ENCODE measurements at places on chromosomes 5 and 9.

DNA sequence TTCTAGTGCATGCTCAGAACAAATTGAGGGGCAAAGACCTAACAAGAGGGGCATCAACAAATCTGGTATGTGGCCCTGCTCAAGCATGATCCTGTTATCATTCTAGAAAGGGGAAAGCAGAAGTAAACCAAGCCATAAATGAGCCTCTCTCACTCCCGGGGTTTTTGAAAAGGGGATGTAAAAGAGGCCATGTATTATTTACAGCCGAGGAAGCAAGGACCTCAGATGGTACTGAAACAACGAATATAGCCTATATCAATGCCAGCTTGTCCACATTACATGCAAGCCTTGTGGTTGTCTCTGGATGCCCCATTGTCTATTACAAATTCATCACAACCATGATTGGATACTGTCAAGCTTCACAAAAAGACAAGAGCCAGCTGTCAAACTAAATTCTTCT is 211.3 kb downstream of the DCP2 start:
- no peak for DNase-seq

DNA sequence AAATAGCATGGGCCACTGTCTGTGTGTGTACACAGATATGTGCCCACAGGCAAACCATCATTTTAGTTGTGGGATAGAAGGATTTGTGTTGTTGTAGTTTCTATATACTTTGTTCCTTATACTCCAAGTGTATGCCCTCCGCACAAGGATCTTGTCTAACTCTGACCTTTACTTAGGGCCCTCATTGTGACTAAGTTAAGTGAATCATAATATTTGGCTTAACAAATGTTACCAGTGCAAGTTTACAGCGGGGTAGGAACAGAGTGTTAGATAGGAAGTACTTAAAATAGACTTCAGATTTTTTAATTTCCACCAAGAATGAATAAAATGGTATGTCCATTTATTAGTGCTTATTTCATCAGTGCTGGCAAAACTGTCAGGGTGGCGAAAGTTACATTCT is 29.5 kb upstream of the CYFIP2 start:
- no peak for DNase-seq

DNA sequence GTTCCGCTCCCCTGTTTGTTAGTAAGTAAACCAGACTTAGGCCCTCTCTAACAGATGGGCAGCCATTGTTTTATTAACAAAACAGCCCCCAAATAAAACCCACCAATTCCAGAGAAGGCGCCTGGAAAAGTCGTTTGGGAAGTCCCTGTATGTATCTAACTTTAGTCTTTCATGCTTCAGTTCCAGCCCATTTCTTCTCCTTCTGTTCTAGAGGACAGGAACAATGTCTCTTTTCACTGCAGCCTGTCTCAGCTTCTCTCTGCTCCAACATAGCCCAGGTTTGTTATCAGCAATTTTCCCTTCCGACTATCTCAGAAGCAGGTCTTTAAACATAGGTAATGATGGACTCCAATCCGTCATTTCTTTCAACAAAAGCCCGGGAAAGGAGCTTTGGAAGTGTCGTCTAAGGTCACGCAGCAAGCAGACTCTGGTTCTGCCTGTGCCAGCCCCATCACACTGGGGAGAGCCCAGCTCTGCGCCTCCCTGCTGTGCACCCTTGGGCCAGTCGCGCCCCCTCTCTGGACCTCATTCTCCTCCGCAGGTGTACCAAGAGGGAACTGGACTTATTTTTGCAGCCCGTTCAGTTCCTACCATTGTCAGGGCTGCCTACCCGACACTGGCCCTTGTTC is 9.6 kb upstream of the AKNA start:
- no peak for DNase-seq

- no peak for DNase-seq
These were observed 7.6 kb downstream of the PAM start for GRCh38 chr5:102762562-102763227.

- DNase-seq, result no peak
These were observed 162.0 kb downstream of the RGS3 start for GRCh38 chr9:113625486-113625885.

DNA sequence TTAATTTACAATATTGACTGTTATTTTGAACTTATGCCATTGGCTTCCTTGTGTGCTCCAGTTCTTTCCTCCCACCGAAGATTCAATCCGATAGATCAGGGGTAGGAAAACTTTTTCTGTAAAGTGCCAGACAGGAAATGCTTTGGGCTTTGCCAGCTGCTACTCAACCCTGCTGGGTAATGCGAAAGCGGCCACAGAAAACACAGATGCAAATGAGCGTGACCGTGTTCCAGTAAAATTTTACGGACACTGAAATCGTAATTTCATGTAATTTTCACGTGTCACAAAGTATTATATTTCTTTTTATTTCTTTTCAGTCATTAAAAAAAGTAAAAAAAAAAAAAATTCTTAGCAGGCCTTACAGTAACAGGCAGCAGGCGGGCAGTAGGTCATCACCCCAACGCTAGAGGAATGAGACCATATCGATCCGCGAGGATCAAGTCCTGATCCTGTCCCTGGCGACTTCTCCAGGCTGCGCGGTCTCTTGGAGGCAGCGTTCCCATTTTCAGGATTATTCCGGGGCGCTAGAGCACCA is 599 bp downstream of the NMRK1 start:
- peak; percentile 72 for DNase-seq

DNA sequence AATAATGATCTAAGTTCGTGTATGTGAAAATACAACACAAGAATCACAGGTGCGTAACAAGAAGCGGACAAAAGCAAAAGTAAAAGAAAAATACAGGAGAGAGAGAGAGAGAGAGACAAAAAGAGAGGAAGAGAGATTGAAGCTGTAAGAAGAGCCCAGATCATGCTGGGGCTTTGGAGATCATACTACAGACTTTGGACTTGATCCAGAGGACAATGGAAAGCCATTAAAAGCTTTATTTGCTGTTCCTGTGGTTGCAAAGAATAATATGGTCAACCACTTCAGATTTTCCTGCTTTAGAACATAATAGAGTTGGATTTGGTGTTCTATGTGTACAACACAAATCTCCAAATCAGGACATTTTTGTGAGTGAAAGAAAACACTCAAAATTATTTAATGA is 561.4 kb downstream of the CAAP1 start:
- DNase-seq, result no peak

DNA sequence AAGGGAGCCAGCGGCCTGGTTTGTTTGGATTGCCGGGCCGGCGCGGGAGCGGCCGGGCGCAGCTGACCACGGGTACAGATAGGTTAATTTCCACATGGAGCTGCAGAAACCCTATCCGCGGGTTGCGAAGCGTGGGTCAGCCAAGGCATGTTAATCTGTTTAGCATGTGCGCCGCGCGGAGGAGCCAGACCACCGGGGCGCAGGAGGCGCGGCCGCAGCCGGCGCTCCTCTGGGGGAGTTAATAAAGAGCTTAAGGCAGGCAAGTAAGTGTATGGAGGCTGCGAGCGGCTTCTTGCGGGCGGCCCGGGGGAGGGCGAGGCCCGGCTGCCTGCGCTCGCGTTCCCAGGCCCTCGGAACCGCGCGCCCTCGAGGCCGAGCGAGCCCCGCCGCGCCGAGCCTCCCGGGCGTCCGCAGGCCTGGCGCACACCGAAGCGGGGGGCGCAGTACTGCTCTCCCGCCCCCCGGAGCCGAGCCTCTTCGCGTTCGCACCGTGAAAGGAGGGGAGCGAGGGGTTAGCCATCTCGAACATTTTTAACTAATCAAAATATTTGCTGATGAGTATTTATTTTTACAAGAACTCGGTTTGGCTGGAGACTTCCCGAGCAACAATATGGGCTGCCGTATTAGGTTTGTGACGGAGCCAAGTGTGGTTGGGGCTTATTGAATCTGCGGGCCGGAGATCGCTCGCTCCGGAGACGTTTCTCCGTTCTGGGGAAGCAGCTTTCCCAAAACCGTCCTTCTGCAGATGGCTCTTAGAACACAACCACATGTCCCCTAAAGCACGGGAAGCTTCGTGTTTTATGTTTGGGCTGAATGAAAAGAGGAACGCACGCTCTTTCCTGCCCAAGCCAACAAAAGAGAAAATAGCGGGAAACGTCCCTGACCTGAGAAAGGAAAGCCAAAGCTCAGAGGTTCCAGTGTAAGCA is 28.8 kb downstream of the FOXD1 start:
- no peak for DNase-seq

DNA sequence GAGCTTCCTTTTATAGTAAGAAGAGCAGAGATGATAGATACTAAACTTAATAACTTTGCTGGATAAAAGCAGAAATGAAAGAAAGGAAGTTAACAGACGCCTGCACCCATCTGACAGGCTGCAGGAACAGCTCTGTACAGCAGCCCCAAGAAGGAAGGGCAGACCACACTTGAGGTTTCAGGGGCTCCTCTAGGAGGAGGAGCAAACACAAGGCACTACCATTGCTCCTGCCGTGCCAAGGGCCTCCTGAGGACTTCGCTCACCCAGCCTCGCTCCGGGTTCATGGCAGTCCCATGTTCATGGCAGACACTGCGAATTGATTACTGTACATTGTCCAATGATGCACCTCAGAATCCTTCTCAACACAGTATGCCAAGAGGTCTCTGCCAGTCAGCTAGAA is 85.1 kb downstream of the AMBP start:
- DNase-seq, result no peak

DNA sequence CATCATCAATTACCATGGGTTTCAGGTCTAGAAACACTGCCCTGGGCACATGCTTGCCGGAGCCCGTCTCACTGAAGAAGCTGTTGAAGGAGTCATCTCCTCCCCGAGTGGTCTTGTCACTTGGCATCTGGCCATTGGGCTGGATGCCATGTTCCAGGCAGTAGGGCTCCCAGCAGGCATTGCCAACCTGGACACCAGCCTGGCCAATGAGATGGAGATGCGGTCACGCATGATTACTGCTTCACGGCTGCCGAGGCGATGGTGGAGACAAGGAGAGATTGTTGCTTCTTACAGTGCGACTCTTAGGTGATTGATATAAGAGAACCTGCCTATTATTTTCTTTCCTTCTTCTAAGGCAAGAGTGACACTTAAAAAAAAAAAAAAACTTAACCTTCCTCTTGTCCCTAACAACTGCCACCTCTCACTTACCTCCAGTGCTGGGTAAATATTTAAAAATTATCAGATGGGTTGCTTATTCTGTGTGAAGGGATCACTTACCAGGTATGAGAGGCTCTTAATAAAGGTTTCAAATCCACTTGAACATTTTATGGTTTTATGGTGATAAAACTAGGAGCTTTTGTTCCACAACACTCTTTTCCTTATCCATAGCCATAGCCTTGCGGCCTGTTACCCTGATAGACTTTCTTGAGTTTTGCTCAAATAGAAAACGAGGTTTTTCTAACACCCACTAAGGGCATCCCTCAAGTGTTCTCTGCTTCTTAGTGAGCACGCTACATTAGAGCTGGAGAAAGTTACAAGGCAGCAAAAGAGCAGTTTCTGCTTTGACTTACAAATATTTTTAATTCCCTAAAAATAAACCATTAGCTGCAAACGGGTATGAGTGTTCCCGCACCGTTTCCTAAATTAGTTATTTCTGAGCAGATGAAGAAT is 41.2 kb downstream of the NIM1K start:
- DNase-seq, result no peak

DNA sequence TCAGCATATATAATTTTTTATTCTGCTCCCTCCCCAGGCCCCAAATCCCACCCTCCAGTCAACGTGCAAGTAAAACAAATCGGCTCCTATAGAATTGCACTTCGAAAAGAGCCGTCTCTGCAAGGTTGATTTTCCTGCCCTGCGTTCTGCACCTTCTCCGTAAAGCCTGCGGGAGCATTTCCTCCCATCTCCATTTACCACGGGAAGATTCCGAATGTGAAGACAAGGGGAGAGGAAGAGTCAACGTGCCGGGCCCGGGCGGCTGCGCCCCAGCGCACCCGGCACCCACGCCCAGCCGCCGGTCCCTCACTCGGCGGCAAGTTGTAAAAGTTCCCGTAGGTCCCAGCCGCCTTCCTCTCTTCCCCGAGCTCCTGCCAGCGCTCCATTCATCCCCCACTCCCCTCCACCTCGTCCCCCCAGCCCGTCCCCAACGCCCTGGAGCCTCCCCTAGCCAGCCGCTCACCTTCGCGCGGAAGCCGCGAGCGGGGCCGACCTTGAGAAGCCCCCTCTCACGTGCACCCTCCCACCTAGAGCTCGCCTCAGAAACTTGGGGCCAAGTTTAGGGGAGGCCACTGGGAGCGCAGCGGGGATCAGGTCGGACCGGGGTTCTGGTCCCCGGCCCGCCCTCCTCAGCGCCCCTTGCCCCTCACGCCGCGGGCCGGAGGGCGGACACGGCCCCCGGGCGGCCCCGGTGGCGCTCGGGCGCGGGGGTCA is 431 bp downstream of the BNC2 start:
- no peak for DNase-seq

DNA sequence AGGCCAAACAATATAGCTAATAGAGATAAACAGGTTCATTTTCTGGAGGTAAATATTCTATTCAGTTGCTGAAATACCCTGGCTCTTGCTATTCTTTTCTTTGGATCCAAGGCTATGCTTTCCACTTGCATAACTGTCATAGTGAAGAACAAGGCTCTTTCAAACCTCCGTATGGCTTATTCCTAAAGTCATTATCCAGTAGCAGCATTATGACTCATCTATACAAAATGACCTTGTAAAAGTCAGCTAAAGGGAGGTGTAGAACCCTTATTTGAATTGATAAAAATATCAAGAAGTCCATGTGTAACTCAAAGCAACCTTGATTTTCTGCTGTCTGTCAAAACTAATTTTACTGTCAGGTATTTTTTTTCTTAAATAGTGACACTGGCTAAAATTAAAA is 447.8 kb downstream of the PLK2 start:
- no peak for DNase-seq

GRCh38 chr9:136122425-136123383 is 4.0 kb upstream of the TMEM250 start:
- peak; percentile 86 for DNase-seq

DNA sequence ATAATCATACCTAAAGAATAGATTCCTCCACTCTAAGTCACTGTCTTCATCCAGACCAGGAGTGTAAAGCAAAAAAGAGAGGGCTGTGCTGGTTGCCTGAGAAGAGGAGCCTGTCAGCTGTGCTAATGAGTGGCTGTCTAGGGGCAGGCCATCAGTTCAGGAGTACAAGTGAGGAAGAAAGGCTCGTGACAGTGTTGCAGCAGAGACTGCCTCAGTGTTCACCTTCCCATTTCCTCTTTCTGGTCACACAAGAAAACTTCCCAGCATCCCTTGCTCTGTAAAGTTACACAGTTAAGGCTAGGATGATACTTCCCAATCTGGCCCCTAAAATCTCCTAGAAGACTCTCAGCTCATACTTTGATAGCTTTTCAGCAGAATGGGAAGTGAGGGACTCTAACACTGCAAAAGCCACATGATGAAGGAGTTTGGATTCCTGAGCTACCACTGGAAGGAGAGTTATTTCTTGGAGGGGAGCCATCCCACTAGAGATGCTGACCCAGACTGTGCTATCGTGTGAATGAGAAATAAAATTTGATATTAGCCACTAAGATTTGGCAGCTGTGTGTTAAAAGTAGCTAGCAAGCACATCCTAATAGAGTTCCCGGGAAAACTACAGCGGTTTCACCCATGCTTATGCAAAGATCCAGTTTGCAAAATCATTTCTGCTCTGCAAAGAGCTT is 67.1 kb downstream of the ADAMTS12 start:
- no peak for DNase-seq

- DNase-seq, result peak; percentile 2
These were observed 113.2 kb upstream of the RANBP3L start for GRCh38 chr5:36414869-36415282.

Data from RPMI8226 (cell line).